ENCODE measurements at places on chromosomes 12 and 14.

DNA sequence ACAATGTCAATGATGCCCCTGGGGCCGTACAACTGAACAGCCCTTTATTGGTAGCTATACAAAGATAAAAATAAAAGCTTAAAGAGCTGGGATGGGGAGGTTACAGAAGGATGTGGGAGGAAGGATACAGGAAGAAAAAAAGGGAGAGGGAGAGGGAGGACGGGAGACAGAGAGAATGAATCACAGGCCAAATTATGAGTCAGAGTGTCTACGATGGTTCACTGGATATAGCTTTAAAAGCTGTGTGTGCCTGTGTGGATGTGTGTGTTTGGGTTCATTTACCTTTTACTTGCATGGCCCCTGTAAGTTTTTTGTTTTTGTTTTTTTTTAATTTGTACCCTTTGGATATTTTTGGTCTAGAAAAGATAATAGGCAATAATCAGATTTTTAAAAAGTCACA is 111.9 kb downstream of the CCDC60 start:
- no peak for DNase-seq

DNA sequence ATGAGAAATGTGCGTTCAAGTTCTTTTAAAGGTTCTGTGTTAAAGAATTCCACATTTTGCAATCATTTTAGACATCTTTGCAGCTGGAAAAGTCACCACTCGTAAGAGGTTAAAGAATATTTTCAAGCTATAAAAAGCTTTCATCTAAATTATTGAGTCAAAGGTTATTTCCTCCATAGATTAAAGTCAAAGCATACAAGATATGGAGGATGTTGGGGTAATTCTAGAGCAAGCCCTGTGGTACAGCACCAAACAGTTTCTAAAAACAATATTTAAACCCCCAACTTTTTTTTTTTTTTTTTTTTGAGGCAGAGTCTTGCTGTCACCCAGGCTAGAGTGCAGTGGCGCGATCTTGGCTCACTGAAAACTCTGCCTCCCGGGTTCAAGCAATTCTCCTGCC is 1299.8 kb upstream of the TMEM132C start:
- no peak for DNase-seq

DNA sequence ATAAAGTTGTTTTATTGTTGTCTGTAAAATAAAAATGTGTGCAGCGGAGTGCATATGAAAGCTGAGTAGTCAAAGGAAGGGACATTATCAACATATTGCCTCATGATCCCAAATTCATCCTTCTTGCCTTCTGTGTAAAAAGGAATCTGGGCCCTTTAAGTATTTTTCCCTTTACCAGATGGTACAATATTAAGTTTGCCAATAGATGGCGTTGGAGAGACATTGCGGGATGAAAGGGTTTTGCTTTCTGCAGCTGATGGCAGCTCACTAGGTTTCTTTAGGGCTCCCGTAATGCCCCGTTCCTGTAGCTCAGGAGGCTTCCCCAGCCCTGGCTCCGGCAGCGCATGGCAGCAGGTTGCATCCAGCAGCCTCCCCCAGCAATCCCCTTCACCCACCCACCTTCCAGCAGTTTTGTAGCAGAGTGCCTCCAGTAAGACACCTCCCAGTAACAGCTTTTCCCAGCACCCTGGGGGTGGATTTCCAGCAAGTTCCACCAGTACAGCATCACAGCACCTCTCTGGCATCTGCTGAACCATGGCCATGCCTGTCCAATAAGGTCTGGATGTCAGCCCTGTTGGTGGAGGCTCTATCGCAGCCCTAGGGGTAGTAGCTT is 354.4 kb downstream of the MED13L start:
- no peak for DNase-seq

DNA sequence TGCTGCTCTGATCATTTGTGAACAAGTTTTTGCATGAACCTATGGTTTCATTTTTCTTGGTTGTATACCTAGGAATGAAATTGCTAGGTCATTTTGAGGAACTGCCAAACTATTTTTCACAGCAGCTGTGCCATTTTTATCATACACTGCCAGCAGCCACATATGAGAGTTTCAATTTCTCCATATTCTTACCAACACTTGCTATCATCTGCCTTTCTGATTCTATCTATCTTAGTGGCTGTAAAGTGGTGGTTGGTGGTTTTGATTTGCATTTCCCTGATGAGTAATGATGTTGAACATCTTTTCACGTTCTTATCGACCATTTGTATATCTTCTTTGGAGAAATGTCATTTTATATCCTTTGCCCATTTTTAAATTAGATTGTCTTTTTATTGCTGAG is 146.1 kb downstream of the C12orf75 start:
- DNase-seq: no peak

- DNase-seq: no peak
Observed at GRCh38 chr12:39697108-39697507, 77.5 kb upstream of the ABCD2 start.

DNA sequence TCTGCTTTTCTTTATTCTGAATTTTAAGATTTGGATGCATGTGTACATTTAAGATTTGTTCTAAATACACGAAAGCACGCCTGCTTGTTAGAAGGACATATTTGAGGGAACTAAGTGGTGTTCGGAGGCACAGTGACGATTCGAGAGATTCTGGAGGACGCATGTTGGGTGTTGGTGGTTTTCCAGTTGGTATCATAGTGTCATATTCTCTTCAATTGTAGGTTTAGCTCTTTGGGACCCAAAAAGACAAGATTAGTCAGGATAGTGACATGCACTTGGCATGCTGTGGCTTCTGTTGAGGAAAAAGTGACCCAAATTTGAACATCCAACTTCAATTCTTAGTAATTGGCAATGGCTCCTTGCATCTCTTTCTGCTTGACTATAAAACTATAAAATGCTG is 30.1 kb downstream of the PRKCH start:
- DNase-seq: no peak

DNA sequence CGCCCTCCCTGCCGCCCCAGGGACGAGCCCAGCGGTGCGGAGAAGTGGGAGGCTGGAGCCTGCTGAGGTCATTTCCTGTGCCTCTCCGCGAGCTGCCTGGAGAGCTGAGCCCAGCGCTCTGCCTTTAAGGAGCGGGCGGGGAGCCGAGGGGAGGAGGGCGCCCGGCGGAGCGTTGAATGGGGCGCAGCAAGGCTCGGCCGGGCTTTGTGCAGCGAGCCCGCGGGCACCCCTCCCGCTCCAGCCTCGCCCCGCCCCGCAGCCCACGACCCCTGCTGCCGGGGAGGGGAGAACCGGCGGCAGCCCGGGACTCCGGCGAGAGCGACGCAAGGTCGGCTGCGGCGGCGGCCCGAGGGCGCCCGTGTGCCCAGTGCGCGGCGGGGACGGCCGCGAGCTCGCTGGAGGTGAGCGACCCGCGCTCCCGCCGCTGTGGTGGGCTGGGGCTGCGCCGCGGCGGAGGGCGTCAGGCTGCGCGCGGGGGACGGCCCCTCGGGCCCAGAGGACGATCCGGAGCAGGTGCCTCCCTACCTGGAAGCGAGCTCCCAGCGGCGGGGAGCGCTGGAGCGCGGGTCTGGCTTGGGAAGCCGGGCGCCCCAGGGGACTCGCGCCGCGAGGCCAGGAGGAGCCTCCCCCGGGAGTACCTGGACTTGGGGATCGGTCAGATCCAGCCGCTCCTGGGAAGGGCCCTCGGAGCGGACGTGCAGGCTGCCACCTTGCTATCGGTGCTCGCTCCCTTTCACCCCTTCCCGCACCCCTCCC is at the start of gene PLEKHH1:
Gene PLEKHH1 (plus strand): TSS at position 293 of the 756 bp plus-strand sequence. CDS start 8,578 bp downstream, outside the sequence.
- no peak for DNase-seq

DNA sequence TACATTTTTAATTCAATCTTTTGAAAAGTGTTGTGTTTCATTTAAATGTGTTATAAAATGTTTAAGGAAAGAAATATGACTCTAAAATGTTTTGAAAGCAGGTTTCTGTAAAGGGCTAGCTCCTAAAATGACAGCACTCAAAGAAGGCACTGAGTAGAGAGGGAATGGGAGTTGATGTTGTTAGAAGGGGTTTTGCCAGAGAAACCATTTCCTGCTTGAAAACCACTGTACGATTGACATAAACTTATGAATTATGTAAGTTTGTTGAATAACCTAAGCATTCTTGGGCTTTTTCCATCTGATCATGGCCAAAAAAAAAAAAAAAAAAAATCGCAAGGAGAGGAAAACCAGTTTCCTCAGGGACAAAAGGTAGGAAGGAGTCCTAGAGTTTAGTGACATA is 234.0 kb downstream of the EGLN3 start:
- no peak for DNase-seq

DNA sequence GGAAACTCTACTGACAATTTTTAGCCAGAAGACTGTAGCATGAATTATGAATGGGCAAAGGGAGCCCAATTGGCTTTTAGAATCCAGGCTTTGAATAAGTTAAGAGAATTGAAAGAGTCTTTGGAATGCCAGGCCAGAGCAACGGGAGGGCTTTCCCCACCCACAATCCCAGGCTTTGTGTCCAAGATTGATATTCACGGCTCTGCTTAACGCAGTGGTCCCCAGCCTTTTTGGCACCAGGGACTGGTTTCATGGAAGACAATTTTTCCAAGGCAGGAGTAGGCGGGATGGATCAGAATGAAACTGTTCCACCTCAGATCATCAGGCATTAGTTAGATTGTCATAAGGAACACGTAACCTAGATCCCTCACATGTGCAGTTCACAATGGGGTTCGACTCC is 79.6 kb downstream of the EPS8 start:
- no peak for DNase-seq

DNA sequence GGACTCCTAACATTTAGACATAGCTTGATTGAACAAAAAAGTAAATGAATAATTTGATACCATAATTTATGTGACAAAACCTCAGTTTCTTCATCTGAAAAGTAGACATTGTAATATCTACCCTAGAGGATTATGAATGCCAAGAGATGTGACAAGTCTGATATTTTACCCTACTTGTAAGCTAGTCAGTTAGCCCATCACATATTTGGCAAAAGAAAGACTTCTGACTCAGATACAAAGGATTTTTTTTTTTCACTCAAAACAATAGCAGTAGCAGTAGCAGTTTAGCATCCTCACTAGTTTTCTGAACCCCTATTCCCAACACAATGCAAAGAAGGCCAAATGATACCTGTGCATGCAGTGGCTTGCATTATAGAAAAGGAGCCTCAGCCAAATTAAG is 377.3 kb upstream of the E2F7 start:
- no peak for DNase-seq

GRCh38 chr14:21068521-21069387 is 1.4 kb upstream of the ARHGEF40 start:
- no peak for DNase-seq

GRCh38 chr12:10211101-10211939 is 1.4 kb upstream of the GABARAPL1 start:
- DNase-seq: no peak

DNA sequence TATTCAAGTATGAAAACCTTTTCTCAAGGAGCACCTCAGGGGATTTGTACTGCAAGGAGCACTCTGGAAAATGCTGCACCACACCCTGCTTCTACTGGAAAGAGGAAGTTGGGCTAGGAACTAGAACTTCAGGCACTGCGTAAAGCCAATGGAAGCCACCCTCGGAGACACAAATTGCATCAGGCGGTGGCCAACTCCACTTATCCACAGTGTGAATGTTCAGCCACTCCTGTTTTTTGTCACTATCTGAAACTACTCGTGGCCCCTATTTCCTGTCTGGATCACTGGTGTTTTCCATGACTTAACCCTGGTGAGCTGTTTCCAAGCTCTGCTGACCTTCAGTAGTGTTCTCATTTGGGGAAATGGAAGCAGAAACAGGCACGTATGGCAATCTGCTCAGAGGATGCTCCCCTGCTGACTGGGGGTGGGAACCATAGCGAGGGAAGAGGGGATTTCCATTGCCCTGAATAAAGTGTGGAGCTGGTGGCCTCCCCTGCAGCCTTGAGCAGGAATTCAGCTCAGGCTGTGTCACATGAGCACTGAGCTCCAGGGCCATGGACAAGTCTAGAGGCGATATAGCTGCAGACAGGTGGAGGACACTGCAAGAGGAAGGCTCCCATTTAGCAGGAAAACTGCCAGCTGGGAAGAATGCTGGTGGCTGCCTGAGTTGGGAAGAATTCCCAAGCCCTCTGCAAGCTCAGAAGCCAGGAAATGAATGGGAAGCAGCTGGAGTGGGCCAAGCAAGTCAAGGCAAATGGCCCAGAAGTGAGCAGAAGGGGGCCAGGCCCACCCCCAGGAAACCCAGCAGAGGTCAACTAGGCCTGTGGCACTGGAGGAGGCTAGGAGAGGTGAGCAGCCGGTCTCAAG is 50.5 kb upstream of the RAP1B start:
- no peak for DNase-seq

GRCh38 chr14:25055992-25056687 is 6.2 kb upstream of the STXBP6 start:
- DNase-seq: no peak

DNA sequence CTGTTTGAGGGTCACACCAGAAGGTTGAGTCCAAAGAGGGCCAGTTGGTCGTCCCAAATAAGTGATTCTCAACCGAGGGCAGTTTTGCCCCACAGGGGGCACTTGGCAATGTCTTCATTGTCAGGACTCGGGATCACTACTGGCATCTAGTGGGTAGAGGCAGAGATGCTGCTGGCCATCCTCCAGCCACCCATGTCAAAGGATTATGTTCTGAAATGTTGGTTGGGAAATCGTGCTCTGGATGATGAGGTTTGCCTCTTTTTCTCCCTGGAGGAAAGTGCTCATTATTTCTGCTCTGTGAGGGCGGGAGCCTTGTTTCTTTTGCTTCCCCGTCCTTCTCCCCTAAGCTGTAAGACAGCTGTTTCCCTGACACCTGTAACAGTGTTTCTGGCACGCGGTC is 3.6 kb downstream of the ZNF839 start:
- no peak for DNase-seq

GRCh38 chr12:108346727-108347710 is 7.9 kb upstream of the CMKLR1 start:
- DNase-seq: no peak

GRCh38 chr14:54840336-54840735 is 62.3 kb downstream of the GCH1 start:
- no peak for DNase-seq

GRCh38 chr12:131464081-131464480 is 246.8 kb upstream of the SFSWAP start:
- DNase-seq: no peak

GRCh38 chr12:46205294-46205693 is 63.5 kb downstream of the SLC38A1 start:
- no peak for DNase-seq

DNA sequence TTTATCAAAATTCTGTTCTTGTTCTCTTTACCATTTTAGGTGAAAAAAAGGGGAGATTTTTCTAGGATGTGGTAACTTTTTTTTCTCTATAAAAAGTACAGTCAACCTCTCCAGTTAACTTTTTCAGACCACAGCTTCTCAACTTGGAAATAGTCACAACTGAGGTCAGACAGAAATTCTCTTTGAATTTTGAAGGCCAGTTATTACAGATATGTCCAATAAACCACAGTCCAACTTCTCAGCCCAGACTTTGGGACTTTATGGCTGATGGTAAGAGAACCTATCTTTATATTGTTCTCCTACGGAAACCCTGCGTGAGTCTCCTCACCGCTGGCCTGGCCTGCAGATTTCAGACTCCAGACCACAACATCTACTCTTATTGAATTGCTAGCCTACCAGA is 176.7 kb downstream of the DACT1 start:
- no peak for DNase-seq

GRCh38 chr12:62224601-62225000 is 35.6 kb upstream of the USP15 start:
- no peak for DNase-seq

All from CMK (cell line).